ENCODE measurements at places on chromosomes 4 and X.

DNA sequence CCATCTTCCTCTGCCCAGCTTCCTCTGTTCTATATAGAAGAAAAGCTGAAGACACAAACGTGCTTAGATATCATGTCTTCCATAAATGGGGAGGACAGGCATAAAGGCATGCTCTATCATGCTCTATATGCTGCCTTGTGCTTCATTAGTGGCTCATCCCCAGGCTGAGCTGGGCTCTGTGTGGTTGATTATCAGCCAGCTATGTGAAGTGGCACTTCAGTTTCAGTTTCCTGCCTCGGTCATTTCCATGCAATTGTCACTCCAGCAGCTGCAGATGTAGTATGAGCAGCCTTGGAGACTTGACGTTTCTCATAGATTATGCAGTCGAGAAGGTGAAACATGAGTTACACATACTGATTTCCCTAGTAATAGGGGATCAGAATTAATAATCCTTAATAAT, 106.2 kb downstream of the SYTL5 start:
- no peak for DNase-seq

GRCh38 chr4:159767406-159767805, 664.5 kb downstream of the RAPGEF2 start:
- no peak for DNase-seq

DNA sequence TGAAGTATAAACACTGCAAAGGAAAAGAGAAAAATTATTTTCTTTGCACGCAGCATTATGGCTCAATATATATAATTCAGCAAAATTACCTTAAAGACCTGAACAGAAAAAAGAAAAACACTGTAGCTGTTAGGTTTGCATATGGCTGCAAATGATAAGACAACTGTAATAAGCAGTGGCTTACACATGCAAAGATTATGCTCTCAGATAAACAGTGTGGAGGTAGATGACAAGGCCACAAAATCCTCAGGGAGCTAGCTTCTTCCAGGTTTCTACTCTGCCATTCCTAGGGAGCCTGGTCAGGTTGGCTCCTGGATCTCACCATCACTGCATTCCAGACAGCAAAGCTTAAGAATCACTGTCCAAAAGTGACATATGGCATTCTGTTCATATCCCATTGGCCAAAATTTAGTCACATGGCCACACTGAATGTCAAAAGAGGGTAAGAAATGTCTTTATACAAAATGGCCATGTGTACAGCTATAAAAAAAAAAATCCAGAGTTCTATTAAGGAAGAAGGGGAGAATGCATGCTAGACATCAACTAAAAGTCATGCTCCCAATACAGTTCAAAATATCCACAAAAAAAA, 195.2 kb upstream of the SLC7A11 start:
- DNase-seq: no peak

- DNase-seq: no peak
These were observed 21.1 kb downstream of the VSIG4 start for GRCh38 chrX:66018585-66019309.

GRCh38 chr4:6250984-6251295, 18.7 kb upstream of the WFS1 start:
- DNase-seq: no peak

DNA sequence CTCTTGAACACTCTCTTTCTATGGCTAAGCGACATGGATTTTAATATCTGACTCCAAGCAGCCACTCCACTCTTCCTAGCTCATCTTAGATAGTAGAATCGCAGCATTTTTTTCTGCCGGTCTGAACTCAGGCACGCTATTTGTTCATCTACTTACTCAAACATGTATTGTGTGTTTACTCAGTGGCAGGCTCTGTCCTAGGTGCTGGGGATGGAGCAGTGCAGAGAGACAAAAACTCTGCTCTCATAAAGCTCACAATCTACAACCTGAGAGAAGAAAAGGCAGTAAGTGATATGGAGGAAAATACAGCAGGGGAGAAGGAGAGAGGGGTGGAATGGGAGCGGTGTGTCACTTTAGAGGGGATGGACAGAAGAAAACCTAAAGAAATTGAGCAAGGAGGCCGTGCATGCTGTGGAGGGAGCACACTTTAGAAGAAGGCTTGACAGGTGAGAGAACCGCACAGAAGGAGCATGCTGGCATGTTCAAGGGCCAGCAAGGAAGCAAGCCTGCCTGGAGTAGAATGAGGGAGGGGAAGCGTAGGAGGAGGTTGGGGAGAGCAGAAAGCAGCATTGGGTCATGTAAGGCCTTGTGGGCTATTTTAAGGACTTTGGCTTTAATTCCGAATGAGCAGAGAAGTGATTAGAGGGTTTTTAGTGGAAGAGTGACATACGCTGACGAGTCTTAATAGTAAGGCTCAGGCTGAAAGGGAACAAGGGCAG, 132.0 kb downstream of the ANK2 start:
- no peak for DNase-seq

GRCh38 chrX:72394518-72395170, 88.9 kb upstream of the CITED1 start:
- no peak for DNase-seq

Measured in T1000 (cell line).